Activated effector memory CD4-positive, alpha-beta T cell treated with anti-CD3 and anti-CD28 coated beads, Interleukin-2, amount 50 U/mL, for 16 hours (primary cell): ENCODE measurements at places on chromosomes 13 and 19.

DNA sequence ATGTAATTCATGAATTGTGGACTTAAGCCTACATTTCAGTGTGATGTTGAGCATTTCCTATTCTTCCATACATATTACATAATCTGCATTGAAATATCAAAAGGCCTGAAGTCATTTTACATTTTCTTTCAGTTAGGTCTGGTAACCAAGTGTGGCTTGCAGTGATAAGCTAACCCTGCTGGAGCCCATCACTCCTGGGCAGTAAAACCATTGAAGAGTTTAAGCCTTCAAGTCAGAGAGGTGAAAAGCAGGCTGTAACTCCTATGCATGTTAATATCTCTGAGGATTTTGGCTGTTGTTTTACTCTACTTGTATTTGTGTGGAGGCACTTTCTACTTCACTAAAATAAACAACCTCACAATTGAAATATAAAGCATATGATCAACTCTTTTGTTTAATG lies 248.8 kb downstream of the SLITRK5 start:
- DNase-seq, result no peak

DNA sequence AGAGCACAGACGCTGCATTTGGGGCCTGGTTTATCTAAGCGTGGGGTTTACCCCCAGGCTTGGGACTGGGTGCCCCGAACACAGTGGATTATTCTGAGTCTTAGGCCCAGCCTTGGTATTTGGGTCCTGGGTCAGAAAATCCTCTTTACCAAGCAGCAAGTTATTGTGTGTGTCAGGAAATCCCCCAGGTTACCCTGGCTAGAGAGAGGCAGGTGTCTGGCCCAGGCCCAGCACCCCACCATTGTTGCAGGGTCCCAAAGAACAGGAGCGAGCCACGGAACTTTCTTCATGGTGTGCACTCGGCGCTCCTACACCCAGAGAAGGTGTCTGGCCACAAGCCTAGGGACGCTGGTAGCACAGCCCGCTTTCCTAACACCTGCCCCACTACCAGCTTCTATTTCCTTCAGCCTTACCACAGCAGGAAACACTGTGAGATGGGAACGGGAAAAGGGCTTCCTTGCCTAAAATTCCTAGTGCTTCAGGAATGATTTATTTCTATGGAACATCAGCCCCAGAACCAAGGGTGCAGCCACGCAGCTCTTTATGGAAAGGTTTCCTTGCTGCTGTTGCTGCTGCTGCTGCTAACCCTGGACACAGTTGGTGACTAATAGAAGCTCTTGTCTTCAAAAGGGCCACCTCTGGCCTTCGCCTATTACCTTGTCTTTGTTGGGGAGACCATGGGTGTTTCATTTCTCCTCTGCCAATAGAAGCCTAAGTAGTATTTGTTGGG lies 7.4 kb upstream of the CDX2 start:
- DNase-seq, result peak; percentile 17

DNA sequence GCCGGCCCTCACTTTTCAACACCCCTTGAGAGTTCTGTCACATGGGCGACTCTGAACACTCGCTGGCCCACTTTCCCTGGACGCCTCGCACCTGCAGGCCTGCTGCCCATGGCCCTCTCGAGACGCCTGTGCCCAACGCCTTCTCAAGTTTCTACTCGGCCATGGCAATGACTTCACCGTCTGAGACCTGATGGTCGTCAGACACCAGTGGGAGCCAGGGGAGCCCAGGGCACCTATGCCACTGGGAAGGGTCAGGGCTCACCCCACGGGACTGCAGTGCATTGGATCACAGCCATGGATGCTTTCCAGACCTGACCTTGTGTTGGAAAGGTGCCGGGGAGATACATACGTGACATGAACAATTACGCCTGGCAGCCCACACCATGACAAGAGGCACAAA lies 60.1 kb downstream of the KLF2 start:
- peak; percentile 50 for DNase-seq

GRCh38 chr19:10344780-10345179 lies 5.4 kb upstream of the ICAM3 start:
- DNase-seq, result no peak
